ENCODE measurements at places on chromosomes 16 and 17.

- no peak for DNase-seq
Observed at GRCh38 chr17:53118948-53119347, 703.8 kb upstream of the KIF2B start.

DNA sequence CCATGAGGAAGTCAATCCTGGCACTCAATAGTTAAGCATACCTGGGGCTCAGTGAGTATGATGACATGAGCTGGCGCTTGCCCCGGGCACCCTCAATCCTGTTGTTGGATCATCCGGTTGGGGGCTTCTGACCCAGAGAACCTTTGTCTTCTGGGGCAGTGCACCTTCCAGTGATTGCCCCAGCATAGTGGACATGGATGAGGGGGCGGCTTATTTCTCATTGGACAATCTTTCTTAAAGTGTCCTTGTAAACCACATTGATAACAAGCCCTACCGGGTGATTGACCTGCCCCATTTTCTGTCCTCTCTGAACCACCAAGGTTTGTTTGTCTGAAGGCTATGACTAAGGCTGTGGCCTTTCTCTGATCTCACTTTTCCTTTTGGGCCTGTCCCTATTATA, 18.2 kb downstream of the IGSF6 start:
- DNase-seq: no peak

DNA sequence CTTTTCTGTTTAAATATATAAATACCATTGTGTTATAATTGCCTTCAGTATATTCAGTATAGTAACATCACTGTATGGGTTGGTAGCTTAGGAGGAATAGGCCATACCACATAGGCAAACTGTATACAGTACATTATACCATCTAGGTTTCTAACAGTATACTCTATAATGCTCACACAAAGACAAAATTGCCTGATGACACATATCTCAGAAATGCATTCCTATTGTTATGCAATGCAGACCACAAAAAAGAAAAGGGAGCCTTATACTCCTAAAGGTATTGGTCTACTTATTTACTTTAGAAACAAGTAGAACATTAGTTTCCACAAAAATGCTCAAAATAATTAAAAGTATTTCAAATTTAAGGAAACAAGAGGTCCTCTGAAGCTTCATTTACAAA, 47.9 kb downstream of the SETD6 start:
- no peak for DNase-seq

GRCh38 chr17:74351552-74352210, 10.0 kb downstream of the BTBD17 start:
- no peak for DNase-seq

GRCh38 chr17:41687828-41688640, 651 bp upstream of the EIF1 start:
- no peak for DNase-seq

- no peak for DNase-seq
Observed at GRCh38 chr16:75682308-75682707, 5.5 kb upstream of the CPHXL2 start.

DNA sequence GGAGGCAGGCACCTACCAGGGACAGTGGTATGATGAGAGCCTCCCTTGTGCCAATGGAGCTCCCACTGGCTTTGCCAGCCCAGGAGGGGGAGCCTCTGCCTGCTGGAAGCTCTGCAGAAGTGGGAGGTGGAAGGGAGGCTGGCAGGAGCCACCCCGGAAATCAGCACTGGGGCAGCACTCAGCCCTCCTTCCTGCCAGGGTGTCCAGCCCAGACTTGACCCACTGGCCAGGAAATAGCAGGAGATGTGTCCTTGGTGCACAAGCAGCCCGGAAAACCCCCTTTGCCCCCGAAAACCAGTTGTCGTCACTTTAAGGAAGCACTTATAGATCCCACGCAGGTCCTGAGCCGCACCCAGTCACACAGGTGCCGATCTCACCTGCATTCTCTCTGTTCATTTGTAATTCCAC, 49.3 kb upstream of the CACNG4 start:
- peak; percentile 15 for DNase-seq

GRCh38 chr17:58688521-58688920, 3.3 kb downstream of the TEX14 start:
- no peak for DNase-seq

DNA sequence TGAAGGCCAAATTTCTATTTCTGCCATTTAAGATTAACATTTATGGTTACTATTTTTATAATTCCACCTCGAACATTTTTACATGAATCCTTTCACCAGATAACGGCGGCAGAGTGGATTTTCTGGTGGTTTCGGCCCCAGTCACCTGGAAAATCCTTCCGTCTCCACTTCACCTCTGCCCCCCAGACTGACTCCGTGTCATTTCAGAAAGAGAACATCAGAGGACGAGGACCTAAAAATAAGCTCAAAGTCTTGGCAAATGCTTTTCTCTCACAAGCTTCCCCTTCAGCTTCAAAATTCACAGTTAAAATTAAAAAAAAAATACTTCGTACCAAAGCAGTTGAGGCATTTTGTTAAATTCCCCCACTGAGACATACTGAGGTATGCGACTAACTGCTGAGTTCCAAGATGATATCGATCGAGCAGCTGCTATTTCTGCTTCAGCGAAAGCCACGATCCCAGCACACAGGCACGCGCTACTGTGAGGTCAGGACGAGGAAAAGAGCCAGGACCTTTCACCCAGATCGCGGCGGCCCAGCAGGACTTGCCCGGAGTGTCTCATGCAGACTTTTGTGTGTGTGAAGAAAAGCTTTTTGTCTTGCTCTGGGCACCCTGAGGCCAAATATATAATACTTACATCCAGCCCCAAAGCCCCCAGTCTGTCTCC, 36.8 kb downstream of the ASPA start:
- peak; percentile 71 for DNase-seq

GRCh38 chr17:73228748-73229236, 32.9 kb downstream of the CPSF4L start:
- DNase-seq: peak; percentile 26

GRCh38 chr16:46975908-46976470, 2.5 kb upstream of the DNAJA2 start:
- DNase-seq: no peak

- no peak for DNase-seq
Observed at GRCh38 chr16:79150151-79150550, 450.4 kb downstream of the MAF start.

- no peak for DNase-seq
Observed at GRCh38 chr17:50928646-50929045, 62.5 kb upstream of the TOB1 start.

DNA sequence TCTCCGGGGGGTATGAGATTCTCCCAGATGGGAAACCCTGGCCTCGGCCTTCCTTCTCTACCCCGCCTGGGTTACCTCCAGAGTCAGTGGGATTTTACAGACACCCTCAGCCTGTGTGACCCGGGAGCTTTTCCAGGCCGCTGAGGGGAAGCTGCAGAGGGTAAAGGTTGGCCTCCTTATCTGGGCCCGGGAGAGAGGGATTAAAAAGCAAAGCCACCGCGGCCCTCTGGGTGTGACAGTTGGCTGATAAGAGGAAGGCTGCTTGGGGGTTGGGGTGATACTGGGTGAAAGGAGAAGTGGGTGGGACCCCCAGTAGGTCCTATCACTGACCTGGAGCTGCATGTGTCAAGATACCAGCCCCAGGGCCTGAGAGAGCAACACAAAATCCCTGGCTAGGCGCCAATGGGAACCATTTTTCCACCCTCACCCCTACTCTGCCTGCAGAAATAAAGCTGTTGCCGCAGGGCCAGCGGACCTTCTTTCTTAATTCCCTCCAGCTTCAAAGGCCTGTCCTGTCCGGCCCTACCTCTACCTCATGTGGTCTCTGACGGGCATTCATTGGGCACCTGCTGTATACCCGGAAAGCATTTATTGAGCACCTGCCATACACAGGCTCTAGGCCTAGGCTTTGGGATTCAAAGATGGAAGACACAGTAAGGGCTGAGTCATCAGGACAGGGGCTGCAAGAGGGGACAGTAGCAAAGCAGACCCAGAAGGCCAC, 77.6 kb upstream of the GSE1 start:
- DNase-seq: no peak

- DNase-seq: no peak
Observed at GRCh38 chr16:2022723-2023091, 3.1 kb downstream of the NPW start.

- DNase-seq: no peak
Observed at GRCh38 chr17:55348749-55349354, 72.8 kb downstream of the MMD start.

GRCh38 chr16:77873066-77873465, 84.7 kb downstream of the VAT1L start:
- DNase-seq: no peak

DNA sequence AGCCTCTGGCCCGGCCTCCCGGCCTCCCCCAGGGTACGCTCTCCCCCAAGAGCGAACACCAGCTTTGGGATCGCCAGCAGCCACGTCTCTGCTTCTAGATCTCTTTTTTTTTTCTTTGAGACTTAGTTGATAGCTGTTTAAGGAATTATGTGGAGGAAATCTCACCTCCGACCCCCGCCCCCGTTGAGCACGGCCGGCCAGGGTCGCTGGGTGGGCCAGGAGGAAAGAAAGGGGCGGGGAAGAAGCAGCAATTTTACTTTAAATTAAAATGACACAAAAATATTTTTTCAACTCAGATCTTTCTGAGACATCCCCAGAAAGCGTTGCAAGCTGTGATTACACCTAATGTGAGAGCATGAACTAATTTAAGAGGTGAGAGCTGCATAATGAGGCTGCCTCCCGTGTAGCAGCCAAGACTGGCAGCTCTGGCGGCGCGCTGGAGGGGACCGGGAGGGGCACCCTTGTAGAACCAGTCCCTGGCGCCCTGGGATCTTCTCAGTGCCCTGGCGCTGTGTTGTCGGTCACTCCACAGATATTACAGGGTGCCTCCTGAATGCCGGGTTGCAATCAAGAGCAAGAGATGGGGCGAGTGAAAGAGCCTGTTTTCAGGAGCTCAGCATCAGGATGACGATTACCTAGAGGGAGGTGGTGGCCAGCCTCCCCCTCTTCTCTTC, 1.9 kb upstream of the CBLN1 start:
- DNase-seq: no peak
